ENCODE measurements at places on chromosomes 3 and 15.

DNA sequence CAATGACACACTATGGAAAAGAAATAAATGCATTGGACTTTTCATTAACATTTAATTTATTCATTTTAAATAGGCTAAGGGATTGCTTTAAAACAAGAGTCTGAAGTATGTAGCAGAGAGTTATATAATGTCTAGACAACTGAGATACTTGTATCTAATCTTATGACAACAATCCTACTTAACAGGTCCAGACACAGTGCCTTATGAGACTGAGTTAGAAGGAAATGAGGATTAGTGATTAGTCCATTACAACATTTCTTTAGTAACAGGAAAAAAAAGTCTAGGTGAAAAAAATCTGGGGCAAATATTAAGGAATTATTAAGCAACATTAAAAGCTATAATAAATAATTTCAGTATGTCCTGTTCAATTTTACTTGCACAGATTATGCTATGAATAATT lies 140.6 kb downstream of the MEIS2 start:
- no peak for DNase-seq

DNA sequence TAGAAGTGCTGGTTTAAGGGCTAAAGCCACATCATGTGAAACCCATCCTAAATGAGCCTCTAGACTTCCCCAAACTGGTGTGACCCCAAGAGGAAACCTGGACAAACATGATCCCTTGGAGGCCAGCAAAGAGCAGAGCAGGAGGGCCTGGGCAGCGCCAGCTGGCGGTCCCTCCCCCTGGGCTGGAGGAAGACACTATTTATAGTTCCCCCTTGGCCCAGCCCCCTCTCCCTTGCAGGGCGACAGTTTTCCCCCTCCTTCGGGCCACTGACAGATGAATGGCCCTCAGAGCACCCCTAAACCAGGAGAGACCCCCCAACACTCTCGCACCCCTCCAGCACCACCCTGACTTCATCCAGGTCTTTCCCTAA lies 2.9 kb downstream of the UCN2 start:
- DNase-seq = no peak

DNA sequence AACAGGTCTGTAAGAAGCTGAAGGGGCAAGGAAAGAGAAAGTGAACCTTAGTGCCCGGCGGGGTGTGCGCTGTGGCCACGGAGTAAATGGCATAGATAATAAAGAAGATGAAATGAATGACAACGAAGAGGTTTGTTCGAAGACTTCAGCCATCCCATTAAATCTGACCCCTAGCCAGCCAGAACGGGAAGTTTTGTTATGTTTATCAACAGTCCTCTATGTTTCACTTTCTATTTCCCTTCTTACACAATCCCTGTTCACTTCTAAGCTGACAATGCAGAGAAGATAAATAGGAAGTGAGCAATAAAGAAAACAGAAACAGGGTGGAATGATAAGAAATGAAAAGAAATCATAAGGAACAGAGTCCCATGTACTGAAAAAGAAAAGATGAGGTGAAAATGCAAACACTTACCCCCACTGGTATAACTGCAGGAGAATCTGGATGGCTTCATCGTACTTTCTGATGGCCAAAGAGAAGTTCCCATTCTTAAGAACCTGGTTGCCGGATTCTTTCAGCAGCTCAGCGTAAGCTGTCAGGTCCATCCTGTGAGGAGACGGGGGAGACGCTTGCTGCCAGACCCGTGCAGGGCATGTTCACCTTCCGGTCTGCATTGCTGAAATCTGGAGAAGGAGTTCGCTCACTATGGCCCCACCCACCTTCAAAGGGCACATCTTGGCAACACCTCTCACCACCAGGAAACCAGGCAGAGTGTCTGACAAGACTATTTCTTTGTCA lies 36.8 kb downstream of the TRANK1 start:
- DNase-seq = peak; percentile 2

- DNase-seq = no peak
Observed at GRCh38 chr3:128486681-128487537, 6.1 kb downstream of the GATA2 start.

DNA sequence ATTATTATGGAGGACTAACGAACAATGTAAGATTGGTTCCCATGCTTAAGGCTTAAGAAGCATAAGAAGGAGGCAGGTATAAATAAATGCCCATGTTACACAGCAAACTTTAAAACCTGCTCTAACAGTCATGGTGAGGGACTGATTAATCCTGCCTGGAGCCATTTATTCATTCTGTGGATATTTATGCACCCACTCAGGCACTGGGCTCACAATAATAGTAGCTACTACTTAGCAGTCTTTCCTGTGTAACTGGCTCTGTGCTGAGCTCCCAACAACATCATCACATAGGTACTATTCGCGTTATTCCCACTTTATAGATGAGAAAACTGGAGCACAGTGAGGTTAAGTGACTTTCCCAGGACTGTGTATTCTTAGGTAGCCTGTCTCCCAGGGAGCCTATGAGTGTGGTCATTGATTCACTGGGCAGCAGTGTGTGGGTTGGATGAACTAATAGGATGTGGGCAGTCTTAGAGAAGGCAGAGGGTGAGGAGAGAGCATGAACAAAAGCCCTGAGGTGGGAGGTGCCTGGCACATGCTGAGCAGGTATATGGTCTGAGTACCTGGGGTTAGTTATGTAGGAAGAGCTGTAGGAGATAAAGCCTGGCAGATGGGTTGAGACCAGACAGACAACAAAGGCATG lies 44.1 kb upstream of the UMPS start:
- no peak for DNase-seq

DNA sequence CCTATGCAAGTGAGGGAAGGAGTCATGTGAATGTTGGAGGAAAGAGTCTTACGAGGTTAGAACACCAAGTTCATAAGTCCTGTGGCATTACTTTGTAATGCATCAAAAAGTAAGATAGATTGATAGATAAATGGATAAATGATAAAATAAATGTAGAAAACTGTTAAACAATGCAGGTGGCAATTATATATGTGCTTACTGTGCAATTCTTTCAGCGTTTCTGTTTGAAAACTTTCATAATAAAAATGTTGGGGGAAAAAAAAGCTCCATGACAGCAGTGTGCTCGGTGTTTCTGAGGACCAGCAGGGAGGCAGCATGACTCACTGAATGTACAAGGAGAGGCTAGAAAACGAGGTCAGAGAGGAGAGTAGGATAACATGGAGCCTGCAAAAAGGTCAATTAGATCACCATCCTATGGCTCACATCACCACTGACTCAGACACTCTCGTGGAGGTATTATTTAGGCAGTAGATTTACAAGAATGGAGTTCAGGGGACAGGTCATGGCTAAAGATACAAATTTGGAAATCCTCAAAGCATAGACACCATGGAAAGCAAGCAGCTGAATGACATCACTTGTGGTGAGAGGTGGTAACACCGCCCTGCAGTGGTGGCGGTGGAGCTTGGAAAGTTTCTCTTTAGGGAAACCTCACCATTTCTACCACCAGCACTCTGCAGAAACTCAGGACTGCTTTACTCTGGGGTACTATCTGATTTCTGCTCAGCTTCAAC lies 219.8 kb downstream of the CTNNB1 start:
- no peak for DNase-seq

GRCh38 chr3:58177747-58178527 lies 32.8 kb downstream of the DNASE1L3 start:
- DNase-seq = peak; percentile 89
